Fibroblast of lung (primary cell): ENCODE measurements at places on chromosomes 13 and 19. TPM values are rescaled to one million over a fixed set of nuclear protein-coding genes. Genes with fewer than 3 reads are reported as not detected.

The CRLF1 gene
- 2.3 and 2.5 TPM in 2 replicates for total RNA-seq

The COX7A1 gene
- total RNA-seq: 30.0 and 77.9 TPM in 2 replicates

The CTXN1 gene
- 0.66 and 0.77 TPM in 2 replicates for total RNA-seq

The CDX2 gene
- not detected in 2 replicates for total RNA-seq
